Endothelial cell (in vitro differentiated cells): ENCODE measurements at places on chromosomes 11 and 22. TPM values are rescaled to one million over a fixed set of nuclear protein-coding genes. Genes with fewer than 3 reads are reported as not detected.

The NNMT gene
- total RNA-seq: not detected

GRCh38 chr22:20532256-20532993 is 25.0 kb downstream of the MED15 start:
- DNase-seq: no peak
- H3K27me3 ChIP-seq: peaks cover 11% of the 10 kb centered on the region
- H3K4me3 ChIP-seq: peak overlapping the region; percentile 60
- peaks cover 37% of the 10 kb centered on the region for H3K36me3 ChIP-seq
- peaks cover 42% of the 10 kb centered on the region for H3K4me1 ChIP-seq

DNA sequence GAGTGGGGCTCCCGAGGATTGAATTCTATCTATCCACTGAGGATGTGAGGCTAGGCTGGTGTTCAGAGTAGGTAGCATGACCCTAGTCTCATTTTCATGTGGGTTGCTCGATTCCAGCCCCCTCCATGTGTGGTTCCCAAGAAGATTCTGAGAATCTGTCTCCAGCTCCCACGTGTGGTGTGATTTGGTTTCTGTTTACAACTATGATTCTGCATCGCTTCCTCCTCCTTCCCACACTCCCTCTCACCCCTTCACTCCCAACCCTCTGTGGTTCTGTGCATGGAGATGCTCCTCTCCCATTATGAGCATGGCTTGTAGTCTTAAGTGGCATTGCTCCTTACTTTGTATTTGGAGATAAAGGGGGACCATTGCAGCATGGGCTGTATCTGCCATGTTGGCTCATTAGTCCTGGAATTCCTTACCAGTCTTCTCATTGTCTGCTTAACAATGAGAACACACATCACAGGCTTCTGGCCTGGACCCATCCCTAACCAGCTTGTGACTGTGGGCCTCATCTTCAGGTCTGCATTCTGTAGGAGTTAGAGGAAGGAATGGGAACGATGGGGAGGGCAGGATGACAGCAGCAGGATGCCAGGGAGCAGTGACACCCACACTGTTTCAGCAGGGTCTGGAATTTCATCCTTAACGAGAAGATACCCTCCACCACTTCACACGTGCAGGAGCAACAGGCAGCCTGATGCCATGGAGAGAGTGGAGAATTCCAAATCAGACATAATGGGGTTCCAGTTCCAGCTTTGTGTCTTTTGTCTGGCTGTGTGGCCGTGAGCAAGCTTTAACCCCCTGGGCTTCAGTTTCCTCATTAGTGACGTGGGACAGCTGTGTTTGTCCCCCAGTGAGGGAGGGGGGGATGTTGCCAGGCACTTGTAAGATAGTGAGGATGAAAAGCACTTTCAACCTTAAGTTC is 86.0 kb downstream of the CCDC81 start:
- H3K4me1 ChIP-seq: peaks cover 32% of the 10 kb centered on the region
- H3K4me3 ChIP-seq: no peak overlapping the region
- DNase-seq: no peak

The PHOX2A gene
- total RNA-seq: not detected

DNA sequence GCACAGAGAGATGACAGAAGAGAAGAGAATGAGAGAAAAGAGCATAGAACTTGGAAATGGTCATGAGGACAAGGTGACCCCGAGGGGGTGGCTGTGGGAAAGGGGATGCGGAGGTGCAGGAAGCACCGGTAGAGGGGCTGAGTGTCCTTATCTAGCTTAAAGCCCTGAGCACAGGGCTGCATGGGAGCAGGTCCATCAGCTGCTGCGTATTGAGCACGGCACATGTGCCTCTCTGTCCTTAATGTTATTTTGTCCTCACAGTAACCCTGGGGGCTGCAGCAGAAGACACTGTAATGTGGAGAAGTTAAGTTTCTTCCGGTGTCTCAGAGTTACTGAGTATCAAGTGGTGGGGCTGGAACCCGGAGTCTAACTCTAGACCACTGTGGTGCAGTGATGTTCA is 94.4 kb upstream of the OR4B1 start:
- H3K27me3 ChIP-seq: peaks cover 3% of the 10 kb centered on the region
- DNase-seq: no peak
- H3K27ac ChIP-seq: no peak overlapping the region
- H3K36me3 ChIP-seq: no peaks in the 10 kb centered on the region
- no peak overlapping the region for H3K4me3 ChIP-seq

The SPI1 gene
- not detected for total RNA-seq

GRCh38 chr11:128581561-128582272 is 5.6 kb downstream of the ETS1 start:
- no peak overlapping the region for H3K27ac ChIP-seq
- no peak for DNase-seq
- no peak overlapping the region for H3K4me3 ChIP-seq
- H3K36me3 ChIP-seq: no peaks in the 10 kb centered on the region
- H3K27me3 ChIP-seq: peaks cover 7% of the 10 kb centered on the region

The WNT11 gene
- total RNA-seq: 3.6 TPM

- no peaks in the 10 kb centered on the region for H3K27me3 ChIP-seq
- H3K36me3 ChIP-seq: no peaks in the 10 kb centered on the region
- H3K4me1 ChIP-seq: peaks cover 4% of the 10 kb centered on the region
- no peak overlapping the region for H3K4me3 ChIP-seq
Observed at GRCh38 chr11:105696000-105696399, 86.1 kb downstream of the GRIA4 start.

The DDTL gene
- total RNA-seq: 1.4 TPM

- peaks cover 26% of the 10 kb centered on the region for H3K4me1 ChIP-seq
- H3K27ac ChIP-seq: no peak overlapping the region
Observed at GRCh38 chr11:68439355-68440065, 21.0 kb upstream of the PPP6R3 start.
